Endothelial cell of umbilical vein (primary cell): ENCODE measurements at places on chromosomes 4 and X. TPM values are rescaled to one million over a fixed set of nuclear protein-coding genes. Genes with fewer than 3 reads are reported as not detected.
A peak's percentile ranks its signal among the peaks of the same experiment; 100 is the strongest.

The HSD17B11 gene
- total RNA-seq: 16.0 and 21.1 TPM in 2 replicates

- peak; percentile 22 for DNase-seq
These were observed 65.3 kb downstream of the CLNK start for GRCh38 chr4:10619220-10619619.

The NUDT11 gene
- 3.7 and 3.9 TPM in 2 replicates for total RNA-seq

DNA sequence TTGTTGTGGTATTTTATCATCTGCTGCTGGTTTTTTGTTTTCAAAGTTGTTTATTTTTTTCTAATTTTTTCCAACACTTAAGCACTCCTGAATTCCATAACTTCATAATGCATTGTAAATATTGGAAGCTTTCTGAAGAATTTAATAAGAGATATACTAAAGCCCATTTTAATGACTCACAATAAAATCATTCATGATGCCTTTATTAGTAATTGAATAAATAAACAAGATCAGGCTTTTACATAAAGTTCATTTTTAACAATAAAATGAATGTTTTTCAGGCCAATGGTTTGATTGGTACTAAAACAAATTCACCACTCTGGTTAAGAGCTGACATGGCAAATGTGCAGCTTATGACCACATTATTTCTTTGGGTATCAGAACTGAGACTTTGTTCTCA is 408.2 kb upstream of the SMIM31 start:
- no peak for DNase-seq

- no peak for DNase-seq
These were observed 27.9 kb downstream of the CCDC149 start for GRCh38 chr4:24884902-24885301.

The SPANXB1 gene
- total RNA-seq: not detected in 2 replicates

DNA sequence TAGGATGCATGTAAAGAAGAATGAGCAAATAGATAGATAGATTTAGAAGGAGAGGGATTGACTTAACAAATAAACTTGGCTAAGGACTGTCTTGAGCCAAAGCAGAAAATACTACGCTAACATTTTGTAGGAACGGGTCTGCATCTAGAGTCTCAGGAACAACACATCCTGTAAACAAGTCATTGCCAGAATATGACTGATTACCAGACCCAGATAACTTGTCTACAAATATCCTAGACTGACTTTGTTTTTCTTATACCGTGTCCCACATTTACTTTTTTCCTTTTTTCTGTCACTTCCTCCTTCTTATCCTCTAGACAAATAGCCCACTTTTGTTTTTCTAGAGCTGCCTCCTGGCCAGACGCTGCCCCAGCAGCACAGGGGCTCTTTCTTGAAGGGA is 393.6 kb downstream of the PDGFC start:
- peak; percentile 71 for DNase-seq

DNA sequence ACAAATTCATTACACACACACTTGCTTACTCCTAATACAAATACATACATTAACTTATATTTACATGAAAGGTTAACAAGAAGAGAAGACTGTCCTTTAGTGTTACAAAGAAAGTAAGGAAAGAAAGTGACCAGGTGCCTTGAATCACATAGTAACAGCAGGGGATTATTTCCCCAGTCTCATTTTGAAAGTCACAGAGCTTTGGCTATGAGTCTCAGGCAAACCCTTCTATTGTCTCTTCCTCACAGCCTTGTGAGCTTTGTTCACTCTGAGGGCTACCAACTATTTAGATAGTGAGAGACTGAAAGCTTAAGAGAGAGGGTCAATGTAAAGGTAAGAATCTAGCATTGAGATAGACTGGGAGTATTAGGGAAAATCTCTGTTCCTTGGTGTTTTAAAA is 161.6 kb downstream of the NPNT start:
- no peak for DNase-seq

The NDST3 gene
- not detected in 2 replicates for total RNA-seq

GRCh38 chr4:7295911-7296660 is 103.7 kb downstream of the SORCS2 start:
- no peak for DNase-seq

- peak; percentile 88 for DNase-seq
These were observed 61.3 kb downstream of the SEPTIN11 start for GRCh38 chr4:77010841-77011354.

GRCh38 chrX:72003811-72004750 is 93.4 kb downstream of the NHSL2 start:
- DNase-seq: peak; percentile 45

GRCh38 chrX:72101597-72102037 is 30.1 kb downstream of the RTL5 start:
- DNase-seq: no peak

DNA sequence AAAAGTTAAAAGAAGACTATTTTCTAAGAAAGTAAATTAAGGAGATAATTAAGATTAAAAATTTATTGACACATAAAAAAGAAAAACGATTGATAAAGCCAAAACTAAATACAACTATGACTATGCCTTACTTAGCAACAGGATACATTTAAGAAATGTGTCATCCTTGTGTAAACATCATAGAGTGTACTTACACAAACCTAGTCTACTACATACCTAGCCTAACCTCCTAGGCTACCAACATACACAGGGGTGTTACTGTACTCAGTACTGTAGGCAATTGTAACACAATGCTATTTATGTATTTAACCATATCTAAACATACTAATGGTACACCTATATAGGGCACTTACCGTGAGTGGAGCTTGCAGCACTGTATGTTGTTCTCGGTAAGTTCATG is 108.3 kb downstream of the ANXA10 start:
- peak; percentile 21 for DNase-seq

DNA sequence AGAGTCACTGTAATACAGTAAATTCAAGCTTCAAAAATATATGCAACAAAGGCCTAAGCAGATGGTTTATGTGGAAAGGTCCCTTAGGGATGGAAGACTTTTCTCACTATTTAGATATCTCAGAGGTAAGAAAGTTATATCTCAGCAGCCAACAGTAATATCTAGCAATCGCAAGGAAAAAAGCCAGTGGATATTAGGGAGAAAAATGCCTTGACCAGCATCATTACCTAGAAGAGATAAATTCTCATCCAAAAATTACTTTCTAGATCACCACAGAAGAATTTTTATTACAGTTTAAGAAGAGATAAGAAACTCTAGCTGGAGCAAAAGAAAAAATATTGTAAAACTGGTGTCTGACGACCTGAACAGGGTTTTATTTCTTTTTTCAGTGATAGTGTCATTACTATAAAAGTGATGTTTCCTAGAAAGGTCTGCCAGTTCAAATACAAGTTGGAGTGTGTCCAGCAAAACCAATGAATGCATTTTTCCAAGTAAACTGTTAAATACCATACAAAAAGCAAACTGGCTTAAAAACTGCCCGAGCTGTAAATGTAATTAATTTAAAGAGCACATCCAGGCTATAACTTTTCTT is 100.0 kb downstream of the ATP11C start:
- DNase-seq: peak; percentile 26

The SOD3 gene
- total RNA-seq: not detected in 2 replicates

DNA sequence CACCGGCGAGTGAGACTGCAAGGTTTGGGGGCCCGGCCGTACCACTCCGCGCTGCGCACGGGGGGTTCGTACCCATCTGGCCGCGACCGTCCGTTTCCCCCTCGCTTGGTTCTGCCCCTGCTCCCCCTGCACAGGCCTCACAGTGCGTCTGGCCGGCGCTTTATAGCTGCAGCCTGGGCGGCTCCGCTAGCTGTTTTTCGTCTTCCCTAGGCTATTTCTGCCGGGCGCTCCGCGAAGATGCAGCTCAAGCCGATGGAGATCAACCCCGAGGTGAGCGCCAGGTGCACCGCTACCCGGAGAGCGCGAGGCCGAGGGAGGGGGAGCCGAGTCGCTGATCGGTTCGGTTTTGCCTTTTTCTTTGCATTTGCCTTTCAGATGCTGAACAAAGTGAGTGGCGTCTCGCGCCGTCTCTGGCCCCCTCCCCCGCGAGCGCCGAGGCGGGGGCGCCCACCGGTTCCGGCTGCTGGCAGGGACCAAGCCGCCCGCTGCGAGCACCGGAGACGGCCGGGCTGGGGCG is at the start of gene UCHL1:
TSS of gene UCHL1 (plus strand) at position 189 of the 517 bp plus-strand sequence. CDS start at position 238, 49 bp downstream.
- peak; percentile 62 for DNase-seq

The SCOC gene
- 38.3 and 38.5 TPM in 2 replicates for total RNA-seq

DNA sequence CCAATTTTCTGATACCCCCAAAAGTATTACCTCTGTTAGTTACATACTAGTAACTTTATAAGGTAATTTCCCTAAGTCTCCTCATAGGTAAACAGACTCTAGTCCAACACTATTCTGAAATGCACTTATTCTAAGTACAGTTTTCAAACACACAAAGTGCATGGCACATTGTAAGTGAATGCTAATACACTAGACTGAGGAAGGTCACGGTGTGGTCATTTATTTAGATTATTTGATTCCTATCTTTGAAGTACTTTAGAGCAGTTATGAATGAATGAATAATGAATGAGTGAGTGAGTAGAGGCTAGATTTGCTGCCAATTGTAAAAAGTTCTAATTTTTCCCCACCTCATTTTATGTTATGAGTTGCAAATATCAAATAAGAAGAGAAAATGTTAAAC is 132.8 kb upstream of the UGT8 start:
- DNase-seq: no peak

- DNase-seq: no peak
These were observed 150.2 kb downstream of the VEGFC start for GRCh38 chr4:176642472-176642871.

- DNase-seq: no peak
These were observed 45.2 kb downstream of the ZNF674 start for GRCh38 chrX:46500054-46500453.

The FHIP1A gene
- 0.58 and 2.2 TPM in 2 replicates for total RNA-seq
